ENCODE measurements at places on chromosomes 11 and 22.

DNA sequence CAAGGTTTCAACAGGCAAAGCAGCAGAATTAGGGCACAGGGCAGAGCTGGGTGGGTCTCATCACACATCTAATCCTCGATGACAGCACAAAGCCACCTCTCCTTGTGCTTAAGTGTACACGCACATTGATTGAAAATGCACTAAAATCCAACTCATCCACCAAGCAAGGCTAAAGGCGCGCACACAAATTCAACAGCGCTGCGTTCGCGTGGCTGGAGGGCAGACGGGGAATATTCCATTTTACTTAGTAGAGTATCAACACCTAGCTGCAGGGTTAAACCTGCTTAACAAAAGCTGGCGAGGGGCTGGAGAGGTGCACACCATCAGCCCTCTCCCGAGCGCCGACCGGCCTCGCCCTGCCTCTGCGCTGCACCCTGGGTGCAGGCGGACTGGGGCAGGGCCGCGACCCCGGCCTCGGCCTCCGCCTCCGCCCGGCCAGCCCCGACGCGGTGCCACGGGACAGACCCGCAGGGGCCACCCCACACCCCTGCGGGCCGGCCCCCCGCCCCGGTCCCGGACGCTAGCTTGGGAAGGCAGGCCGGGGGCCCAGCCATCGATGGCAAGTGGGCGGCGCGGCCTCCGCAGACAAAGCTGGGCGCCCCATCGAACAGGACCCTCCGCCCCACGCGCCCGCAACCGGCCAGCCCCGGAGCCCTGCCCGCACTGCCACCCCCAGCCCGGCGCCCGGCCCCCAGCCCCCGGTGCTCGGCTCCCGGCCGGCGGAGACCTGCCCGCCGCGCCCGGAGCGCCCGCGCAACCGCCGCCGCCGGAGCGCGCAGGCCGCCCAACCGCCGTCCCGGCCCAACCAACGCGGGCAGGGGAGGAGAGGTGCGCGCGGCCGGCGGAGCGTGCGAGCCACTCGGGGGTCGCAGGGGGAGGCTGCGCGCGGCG is 929 bp downstream of the PRDM10 start:
- peak; percentile 37 for DNase-seq

GRCh38 chr11:5226732-5227310 is at the start of gene HBB:
Gene HBB, minus strand, starts transcription at chr11:5227071. Its CDS starts 50 bp downstream, at chr11:5227021.
- DNase-seq = no peak

- no peak for DNase-seq
Observed at GRCh38 chr11:113446938-113447337, 28.3 kb downstream of the DRD2 start.

DNA sequence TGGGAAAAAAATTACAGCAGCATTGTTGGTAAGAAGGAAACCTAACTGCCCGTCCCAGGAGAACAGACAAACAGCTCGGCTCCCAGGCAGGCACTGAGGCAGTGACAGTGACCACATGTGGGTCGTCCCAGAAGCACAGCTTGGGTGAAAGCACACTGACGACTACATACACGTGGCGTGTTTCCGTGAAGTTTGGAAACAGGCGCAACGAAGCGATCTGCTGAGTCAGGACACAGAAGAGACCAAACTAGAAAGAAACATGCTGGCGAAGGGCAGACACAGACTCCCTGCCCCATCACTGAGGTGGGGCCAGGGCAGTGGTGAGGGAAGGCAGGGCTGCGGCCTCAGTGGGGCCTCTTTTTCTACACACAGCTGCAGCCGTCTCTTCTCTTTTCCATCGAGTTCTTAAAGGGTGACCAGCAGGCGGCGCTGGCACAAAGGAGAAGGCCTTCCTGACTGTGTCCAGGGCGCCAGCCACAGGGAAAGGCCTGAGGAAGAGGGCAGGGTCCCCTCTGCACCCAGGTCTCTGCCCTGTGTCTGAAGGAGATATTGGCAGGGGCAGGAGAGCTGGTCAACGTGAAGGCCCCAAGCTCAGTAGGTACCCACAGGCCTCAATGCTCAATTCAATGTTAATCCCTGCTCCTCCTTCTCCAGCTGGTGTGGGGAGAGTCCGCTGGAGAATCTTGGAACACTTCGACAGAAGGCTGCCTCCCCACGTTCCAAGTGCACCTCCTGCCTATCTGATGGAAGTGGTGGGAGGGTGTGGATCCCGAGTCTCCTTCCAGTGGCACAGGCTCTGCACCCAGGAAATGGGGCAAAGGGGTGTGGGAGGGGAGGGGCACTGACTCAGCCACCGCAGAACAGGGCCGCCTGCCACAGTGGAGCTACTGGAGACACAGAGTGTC is 19.9 kb downstream of the CARS1 start:
- peak; percentile 69 for DNase-seq

DNA sequence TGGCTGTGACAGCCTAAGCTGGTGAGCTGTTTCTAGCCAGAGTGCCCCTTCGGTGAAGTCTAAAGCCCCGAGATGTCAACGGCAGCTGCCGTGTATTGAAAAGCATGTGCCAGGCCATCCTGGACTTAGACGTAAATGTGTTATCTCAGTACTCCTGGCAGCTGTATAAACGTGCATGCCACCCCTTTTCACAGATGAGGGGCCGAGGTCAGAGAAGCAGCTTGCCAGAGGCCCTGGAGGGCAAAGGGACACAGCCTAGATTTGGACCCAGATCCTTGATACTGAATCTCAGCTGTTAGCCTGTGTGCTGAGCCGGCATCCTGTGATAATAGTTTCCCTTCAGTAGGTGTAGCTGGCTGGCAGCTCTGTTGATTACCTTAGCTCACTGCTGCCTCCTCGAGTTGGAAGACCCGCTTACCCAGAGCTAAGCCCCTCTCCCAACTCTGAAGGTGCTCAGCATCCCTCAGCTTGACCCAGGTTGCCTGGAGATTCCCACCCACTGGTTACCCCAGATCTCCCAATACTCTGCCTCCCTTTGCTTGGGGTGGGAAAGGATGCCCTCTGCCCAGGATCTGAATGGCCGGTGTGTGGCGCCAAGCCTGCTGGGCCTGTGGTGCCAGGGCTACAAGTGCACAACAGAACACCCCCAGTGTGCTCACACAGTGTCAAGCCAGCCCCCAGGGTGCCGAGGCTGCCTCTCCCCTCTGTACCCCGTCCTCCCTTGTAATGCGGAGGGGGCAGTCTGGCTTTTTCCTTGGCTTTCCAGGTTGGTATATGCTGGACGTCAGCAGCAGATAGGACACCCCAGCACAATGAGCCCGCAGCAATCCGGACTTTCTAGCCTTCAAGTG is 59.8 kb upstream of the WNT7B start:
- no peak for DNase-seq

- DNase-seq = peak; percentile 42
Observed at GRCh38 chr22:43273902-43274484, 69.2 kb downstream of the SCUBE1 start.

DNA sequence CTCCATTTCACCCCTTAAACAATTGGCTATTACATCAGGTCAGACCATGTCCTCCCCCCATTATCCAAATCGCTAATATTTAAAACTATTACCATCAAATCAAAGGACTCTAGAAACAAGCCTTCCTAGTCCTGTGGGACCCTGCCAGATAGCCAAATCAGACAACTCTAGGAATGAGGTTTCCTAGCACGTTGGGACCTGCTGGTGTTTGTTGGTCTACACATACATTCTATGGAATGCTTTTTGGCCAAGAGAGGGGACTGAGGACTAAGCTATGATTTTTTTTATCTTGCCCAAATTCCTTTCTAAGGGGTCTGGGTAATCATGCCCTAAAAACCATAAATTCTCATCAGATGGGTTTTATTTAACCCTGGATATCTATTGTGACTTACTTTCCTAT is 14.1 kb upstream of the SELENOH start:
- no peak for DNase-seq

DNA sequence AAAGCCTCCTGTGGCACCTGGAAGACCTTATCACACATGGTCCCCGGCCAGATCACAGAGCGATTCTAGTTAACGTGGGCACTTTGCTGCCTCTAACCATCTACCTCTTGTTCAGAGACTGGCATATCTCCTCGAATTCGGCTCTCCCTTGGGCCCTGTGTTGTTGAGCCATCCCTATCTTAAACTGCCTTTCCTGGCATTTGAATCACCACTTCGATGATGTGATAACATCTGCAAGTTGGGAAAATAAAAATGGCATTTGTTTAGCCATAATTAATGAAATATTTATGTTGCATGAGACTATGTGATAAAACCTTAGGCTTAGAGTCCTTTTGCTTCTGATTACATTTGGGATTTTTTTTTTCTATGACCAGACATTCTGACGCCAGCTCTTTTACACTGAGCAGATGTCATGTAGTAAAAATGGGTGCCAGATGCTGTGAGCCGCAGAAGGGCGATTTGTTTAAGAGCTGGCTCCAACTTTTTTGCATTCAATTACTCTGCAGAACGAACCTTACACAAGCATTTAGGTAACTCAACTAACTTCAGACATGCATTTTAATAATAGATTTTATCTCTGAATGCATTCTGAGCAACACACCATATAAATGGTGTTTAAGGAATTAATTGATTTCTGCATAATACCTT is 58.5 kb upstream of the PARVA start:
- DNase-seq = peak; percentile 95

GRCh38 chr11:121692236-121692635 is 239.5 kb upstream of the SORL1-AS1 start:
- no peak for DNase-seq

DNA sequence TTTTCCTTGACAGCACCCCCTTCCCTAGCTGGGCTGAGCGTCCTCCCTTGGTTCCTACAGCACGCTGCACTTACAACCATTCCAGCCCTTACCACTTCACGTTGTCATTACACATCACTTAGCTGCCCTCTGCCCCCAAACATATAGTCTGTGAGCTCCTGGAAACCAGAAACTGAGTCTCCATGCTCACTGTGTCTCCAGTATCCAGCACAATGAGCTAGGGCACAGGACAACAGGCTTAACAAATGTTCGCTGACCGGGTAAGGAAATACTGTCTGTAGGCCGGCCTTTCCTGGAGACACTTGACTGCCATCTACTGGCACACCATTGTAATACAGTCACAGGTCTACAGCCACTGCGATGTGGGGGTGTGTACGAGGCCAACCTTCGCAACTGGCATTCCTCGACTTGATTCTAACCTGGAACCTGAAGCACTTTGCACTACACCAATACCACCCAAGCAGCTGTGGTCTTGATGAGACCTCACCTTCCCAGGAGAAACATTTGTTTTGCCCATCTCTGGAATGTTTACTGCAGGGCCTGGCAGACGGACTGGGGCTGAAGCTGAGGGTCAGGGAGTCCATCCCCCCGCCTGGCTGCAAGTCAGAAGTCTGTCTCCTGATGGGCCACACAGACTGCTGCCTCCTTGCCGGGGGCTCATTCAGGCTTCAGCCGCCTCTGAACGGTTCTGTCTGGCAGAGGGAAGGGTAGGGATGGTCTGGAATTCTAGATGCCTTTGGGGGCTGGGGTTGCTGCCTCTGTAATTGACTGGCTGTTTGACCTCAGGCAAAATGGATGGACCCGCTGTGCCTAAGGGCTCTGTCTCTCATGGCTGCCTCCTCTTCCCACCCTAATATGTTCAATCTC is 72.0 kb downstream of the SYN3 start:
- DNase-seq = peak; percentile 74

DNA sequence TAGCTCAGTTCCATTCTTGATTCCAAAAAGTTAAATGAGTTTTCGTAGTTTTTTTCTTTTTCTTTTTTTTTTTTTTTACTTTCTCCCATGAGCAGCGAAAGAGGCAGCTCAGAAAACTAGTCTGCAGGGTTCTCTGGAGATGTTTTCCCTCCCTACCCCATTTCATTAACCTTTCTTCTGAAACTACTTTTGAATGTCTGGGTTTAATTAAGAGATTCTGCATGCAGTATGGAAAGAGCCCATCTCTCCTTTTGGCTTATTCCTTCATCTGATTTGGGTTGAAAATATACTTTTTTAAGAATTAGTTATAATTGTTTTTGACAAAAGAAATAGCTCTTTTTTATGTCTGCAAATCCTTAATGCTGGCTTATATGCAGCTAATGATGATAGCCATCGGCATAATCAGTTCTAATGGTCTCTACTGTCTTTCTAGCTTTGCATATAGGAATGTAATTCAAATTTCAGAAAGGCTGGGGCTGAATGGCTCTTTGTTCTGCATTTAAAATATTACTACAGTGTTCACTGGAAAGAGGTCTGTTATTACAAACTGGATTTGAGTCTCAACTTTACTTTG is 265.3 kb downstream of the FAT3 start:
- no peak for DNase-seq

- DNase-seq = no peak
Observed at GRCh38 chr11:63022441-63022840, 6.8 kb upstream of the SLC22A8 start.

- DNase-seq = no peak
Observed at GRCh38 chr11:125114518-125114917, 3.1 kb upstream of the TMEM218 start.

DNA sequence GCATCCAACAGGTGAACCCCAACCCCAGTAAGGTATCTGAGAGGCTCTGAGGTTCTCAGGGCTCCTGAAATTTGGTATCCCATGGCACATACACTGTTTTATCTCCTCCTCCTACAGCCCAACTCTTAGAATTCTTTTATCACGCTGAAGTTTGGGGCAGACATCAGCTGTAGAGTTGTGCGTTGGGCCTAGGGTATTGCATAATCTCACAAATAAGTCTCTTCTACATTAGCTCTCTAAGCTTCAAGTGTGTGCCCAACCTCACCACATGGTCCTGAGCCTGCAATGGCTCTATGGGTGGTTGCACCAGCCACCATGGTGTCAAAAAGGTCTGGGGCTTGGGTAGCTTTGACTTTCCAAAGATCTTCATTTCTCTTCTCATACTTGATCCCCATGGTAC is 603.0 kb downstream of the BUD13 start:
- no peak for DNase-seq

- no peak for DNase-seq
Observed at GRCh38 chr11:1308743-1309497, 512 bp downstream of the TOLLIP start.

- DNase-seq = no peak
Observed at GRCh38 chr11:123519055-123519796, 89.2 kb downstream of the GRAMD1B start.

DNA sequence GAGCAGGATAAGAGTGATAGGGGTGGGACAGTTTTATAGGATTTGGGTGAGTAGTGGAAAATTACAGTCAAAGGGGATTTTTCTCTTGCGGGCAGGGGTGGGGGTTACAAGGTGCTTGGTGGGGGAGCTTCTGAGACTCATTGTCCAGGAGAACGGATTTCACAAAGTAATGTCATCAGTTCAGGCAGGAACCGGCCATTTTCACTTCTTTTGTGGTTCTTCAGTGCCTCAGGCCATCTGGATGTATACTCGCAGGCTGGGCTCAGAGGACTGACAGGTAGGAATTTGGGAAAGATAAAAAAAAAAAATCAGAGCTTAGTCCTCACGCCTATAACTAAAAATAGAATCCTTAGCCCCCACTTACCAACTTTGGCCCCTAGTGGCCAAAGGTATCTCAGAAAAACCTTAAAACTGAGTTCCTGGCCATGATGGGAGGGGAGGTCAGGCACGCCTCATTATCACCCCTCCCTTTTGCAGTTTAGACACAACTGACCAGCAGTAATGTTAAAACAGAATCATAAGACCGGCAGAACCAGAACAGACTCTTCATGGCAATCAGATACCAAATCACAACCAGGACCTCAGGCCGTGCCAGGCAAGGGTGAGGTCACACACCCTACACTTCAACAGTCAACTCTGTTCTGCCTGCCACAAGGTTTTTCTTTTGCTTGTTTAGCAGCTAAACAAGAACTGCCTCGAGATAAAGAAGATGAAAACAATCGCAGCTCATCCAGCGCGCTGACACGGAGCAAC is 8.9 kb upstream of the APOBEC3G start:
- DNase-seq = no peak

- no peak for DNase-seq
Observed at GRCh38 chr11:34155057-34155756, 49.8 kb downstream of the NAT10 start.

GRCh38 chr11:100939571-100939970 is 190.0 kb downstream of the PGR start:
- peak; percentile 31 for DNase-seq

Data from fibroblast of skin of right quadriceps (primary cell).